Fibroblast of lung (primary cell): ENCODE measurements at places on chromosomes 16 and 17. TPM values are rescaled to one million over a fixed set of nuclear protein-coding genes. Genes with fewer than 3 reads are reported as not detected.

DNA sequence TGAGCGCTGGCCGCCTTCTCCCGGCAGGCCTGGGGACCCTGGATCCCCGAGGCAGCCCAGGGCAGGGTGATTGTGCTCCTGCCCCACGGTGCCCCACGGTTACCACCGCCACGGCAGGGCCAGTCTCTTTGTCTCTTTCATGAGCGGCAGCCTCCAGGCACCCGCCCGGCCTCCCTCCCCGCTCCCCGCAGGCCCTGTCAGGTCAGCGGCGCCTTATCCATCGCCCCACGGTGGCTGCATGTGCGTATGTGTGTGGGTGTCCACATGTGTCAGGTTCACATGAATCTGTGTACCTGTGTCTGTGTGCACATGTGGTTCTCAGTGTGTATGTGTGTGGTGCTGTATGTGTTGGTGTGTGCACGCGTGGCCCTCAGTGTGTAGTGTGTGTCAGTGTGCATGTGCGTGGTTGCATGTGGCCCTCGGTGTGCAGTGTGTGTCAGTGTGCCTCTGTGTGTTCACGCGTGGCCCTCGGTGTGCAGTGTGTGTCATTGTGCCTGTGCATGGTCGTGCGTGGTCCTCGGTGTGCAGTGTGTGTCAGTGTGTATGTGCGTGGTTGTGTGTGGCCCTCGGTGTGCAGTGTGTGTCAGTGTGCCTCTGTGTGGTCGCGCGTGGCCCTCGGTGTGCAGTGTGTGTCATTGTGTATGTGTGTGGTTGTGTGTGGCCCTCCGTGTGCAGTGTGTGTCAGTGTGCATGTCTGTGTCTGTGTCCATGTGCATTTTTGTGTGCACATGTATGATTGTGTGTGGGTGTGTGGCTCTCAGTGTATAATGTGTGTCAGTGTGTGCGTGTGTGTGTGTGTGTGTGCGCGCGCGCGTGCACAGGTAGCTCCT lies 239.2 kb upstream of the GSE1 start:
- DNase-seq, result no peak

GRCh38 chr17:42508426-42509165 lies 27.4 kb upstream of the NAGLU start:
- no peak for DNase-seq

- DNase-seq, result peak; percentile 55
These were observed at the start of gene CBX2 for GRCh38 chr17:79777894-79778503. Gene CBX2, plus strand, starts transcription at chr17:79778148. Its CDS starts 88 bp downstream, at chr17:79778236.

- no peak for DNase-seq
These were observed 1107.3 kb upstream of the EEF2KMT start for GRCh38 chr16:6204945-6205344.

GRCh38 chr17:17682737-17683680 lies 1.8 kb downstream of the RAI1 start:
- peak; percentile 90 for DNase-seq

DNA sequence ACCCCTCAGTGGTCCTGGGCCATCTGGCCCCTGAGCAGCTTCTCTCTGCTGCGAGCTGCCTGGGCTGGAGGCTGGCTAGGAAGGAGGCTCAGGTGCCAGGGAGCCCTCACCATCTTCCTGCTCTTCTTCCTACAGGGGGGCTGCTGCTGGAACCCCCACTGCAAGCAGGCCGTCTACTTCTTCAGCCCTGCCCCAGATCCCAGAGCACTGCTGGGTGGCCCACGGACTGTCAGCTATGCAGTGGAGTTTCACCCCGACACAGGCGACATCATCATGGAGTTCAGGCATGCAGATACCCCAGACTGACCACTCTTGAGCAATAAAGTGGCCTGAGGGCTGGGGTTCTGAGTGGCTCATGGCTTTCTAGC lies 46.1 kb downstream of the PRMT7 start:
- DNase-seq, result no peak

Gene ZNF23
- total RNA-seq, result 14.1 and 24.8 TPM in 2 replicates

Gene LGALS9
- total RNA-seq, result 0.51 and 1.7 TPM in 2 replicates
